HFFc6 (cell line): ENCODE measurements at places on chromosomes 1 and 21.

- peaks cover 11% of the 10 kb centered on the region for H3K27me3 ChIP-seq
- no peaks in the 10 kb centered on the region for H3K36me3 ChIP-seq
- no peak overlapping the region for H3K4me3 ChIP-seq
- peaks cover 15% of the 10 kb centered on the region for H3K4me1 ChIP-seq
- DNase-seq: peak; percentile 45
Measured at GRCh38 chr1:155093911-155094621, 15.4 kb downstream of the EFNA3 start.

- no peak overlapping the region for H3K27ac ChIP-seq
- H3K4me1 ChIP-seq: peaks cover 11% of the 10 kb centered on the region; the same call in 1 of the 2 replicates
- no peaks in the 10 kb centered on the region; the same call in 1 of the 2 replicates for H3K36me3 ChIP-seq
- H3K27me3 ChIP-seq: peaks cover 2% of the 10 kb centered on the region
- no peak overlapping the region for H3K4me3 ChIP-seq
- peak; percentile 47 for DNase-seq
Measured at GRCh38 chr1:33876970-33877650, 13.2 kb downstream of the HMGB4 start.

DNA sequence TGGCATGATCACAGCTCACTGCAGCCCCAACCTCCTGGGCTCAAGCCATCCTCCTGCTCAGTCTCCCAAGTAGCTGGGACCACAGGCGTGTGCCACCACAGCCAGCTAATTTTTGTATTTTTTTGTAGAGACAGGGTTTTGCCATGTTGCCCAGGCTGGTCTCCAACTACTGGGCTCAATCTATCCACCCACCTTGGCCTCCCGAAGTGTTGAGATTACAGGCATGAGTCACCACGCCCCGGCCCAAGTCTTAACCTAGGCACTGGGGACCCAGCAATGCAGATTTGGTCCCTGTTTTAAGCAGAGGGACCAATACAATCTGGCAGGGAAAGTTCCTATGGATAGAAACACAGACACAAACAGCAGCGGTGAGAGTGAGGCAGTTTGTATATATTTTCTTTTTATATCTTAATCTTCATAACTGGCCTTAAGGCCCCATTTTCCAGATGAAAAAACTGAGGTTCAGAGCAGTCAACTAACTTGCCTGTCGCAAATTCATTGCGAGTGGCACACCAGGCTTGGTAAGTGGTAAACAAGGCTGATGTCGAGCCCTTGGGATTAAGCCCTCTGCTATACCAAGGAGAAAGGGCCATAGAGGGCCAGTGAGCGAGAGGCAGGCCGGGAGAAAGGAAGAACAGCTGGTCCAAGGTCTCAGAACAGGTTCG, 77.8 kb upstream of the TINAGL1 start:
- peaks cover 10% of the 10 kb centered on the region; the same call in 1 of the 2 replicates for H3K4me1 ChIP-seq
- DNase-seq: no peak
- no peak overlapping the region for H3K27ac ChIP-seq
- no peaks in the 10 kb centered on the region for H3K36me3 ChIP-seq

- no peak overlapping the region for H3K4me3 ChIP-seq
- H3K27me3 ChIP-seq: peaks cover 6% of the 10 kb centered on the region
- no peaks in the 10 kb centered on the region for H3K4me1 ChIP-seq
- H3K36me3 ChIP-seq: no peaks in the 10 kb centered on the region
Measured at GRCh38 chr1:115036814-115037507, 7.3 kb downstream of the TSHB start.

DNA sequence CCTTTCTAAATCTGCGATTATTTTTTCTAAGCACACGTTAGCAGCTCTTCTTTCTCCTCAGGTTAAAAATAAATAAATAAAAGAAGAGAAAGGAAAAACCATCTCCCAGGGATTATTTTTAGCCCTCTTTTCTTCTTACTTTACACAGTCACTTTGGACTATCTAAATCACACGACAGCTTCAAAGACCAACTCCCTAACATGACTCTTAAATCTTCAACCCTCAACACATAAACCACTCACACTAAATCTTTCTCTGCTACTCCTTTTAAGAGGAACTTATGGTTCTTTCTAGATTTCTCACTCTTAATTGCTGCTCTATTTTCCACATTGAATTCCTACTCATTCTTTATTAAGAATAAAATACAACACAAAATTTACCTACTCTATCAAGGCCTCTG, 1095.0 kb upstream of the B3GALT2 start:
- no peak for DNase-seq
- H3K27ac ChIP-seq: no peak overlapping the region
- no peaks in the 10 kb centered on the region for H3K27me3 ChIP-seq

- no peaks in the 10 kb centered on the region for H3K36me3 ChIP-seq
- no peak overlapping the region for H3K4me3 ChIP-seq
Measured at GRCh38 chr21:34022627-34023335, 50.6 kb upstream of the MRPS6 start.

GRCh38 chr1:33918368-33918767, 54.5 kb downstream of the HMGB4 start:
- H3K27ac ChIP-seq: peak overlapping the region; percentile 22; the same call in 1 of the 2 replicates
- H3K4me3 ChIP-seq: no peak overlapping the region; the same call in 1 of the 2 replicates

- no peak overlapping the region for H3K27ac ChIP-seq
- H3K4me3 ChIP-seq: peak overlapping the region; percentile 5; the same call in 1 of the 2 replicates
- H3K36me3 ChIP-seq: no peaks in the 10 kb centered on the region
- DNase-seq: no peak
- peaks cover 20% of the 10 kb centered on the region for H3K4me1 ChIP-seq
Measured at GRCh38 chr1:84763912-84764680, 73.8 kb upstream of the SSX2IP start.

- H3K36me3 ChIP-seq: no peaks in the 10 kb centered on the region
- H3K4me1 ChIP-seq: peaks cover under 1% of the 10 kb centered on the region; the same call in 1 of the 2 replicates
- H3K27ac ChIP-seq: no peak overlapping the region
Measured at GRCh38 chr1:116365857-116366256, 7.2 kb upstream of the ATP1A1 start.
